ENCODE measurements at places on chromosomes 1 and 21. TPM values are rescaled to one million over a fixed set of nuclear protein-coding genes. Genes with fewer than 3 reads are reported as not detected.
A peak's percentile ranks its signal among the peaks of the same experiment; 100 is the strongest.

DNA sequence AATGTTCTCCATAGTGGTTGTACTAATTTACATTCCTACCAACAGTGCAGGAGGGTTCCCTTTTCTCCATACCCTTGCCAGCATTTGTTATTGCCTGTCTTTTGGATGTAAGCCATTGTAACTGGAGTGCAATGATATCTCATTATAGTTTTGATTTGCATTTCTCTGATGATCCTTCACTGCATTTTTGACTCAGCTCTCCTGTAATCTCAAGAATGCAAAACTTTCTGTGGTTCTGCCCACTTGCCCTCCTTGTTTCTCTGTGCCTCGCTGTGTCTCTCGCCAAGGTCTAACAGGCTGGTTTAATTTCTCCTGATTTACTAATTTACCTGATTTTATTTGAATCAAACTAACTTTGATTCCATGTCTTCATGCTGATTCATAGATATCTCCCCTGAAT lies 407.9 kb downstream of the ZP4 start:
- no peak for DNase-seq

- no peak for DNase-seq
These were observed 14.2 kb downstream of the PODN start for GRCh38 chr1:53076165-53076564.

GRCh38 chr1:19430121-19431068 lies 54.9 kb downstream of the CAPZB start:
- no peak for DNase-seq

DNA sequence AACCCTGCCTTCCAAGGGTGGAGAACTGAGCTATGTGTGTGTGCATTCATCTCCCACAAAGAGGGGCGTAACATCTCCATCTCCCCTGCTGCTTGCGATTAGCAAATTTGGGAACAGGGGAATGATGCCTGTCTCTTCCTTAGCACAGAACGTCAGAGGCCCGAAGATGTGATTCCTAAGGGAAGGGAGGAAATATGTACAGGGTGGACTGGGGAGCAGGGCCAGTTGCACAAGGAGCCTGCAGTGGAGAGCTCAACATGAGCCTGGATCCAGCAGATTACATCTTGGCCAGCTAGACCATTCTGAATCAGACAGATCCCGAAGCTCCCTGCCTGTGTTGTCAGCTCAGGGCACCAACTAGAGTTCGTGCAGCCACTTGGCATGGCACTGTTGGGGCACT lies 118.1 kb downstream of the NGF start:
- peak; percentile 15 for DNase-seq

DNA sequence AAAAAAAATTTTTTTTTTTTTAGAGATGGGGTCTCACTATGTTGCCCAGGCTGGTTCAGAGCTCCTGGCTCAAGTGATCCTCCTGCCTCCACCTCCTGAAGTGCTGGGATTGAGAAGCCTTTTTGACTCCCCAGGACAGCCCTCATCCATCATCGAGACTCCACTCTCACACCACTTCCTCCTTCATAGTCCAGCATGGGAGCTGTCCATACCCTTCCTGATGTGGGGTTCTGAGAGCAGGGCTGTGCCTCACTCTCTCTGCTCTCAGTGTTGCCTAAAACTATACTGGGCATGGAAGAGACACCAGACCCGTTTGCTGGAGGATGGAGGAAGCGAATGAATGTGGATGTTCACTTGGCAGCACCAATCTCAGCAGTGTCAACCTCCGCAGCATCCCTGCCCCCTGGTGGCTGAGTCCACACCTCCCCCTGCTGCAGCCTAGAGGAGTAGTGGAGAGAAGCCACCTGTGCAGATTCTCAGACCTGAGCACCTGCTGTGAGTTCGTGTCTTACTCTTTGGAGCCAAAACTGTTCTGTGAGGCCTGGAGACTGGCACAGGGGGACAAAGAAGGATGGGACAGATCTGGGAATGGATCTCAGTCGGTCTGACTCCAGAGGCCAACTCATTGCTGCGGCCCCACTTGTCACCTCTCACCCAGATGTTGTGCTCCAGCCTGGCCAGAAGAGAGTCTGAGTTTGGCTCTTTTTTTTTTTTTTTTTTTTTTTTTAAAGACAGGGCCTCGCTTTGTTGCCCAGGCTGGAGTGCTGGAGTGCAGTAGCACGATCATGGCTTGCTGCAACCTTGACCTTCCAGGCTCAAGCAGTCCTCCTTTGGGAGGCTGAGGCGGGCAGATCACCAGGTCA lies 17.7 kb downstream of the TINAGL1 start:
- DNase-seq = peak; percentile 89

- DNase-seq = peak; percentile 48
These were observed 13.5 kb downstream of the TRAF3IP3 start for GRCh38 chr1:209769171-209769904.

DNA sequence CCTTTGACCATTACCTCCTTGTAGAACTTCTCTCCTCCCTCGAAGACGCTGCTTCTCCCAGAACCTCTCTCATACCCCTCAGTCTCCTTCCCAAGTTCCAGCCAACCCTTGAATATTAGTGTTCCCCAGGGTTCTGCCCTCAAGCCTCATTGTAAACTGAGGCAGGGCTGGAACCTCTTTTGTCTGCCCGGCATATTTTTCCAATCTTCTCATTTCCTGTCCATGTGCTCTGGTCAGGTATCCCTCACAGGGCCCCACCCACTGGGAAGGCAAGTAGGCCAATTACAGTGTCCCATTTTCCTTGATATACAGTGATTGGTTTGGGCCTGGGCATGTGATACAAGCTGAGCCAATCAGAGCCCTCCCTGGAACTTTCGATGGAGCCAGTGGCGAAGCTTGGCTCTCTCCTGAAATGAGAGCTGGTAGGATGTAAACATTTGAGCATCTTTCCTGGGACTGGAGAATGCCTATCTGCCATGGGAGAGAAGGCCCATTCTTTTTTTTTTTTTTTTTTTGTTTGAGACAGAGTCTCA lies 57.1 kb upstream of the ID3 start:
- DNase-seq = no peak

DNA sequence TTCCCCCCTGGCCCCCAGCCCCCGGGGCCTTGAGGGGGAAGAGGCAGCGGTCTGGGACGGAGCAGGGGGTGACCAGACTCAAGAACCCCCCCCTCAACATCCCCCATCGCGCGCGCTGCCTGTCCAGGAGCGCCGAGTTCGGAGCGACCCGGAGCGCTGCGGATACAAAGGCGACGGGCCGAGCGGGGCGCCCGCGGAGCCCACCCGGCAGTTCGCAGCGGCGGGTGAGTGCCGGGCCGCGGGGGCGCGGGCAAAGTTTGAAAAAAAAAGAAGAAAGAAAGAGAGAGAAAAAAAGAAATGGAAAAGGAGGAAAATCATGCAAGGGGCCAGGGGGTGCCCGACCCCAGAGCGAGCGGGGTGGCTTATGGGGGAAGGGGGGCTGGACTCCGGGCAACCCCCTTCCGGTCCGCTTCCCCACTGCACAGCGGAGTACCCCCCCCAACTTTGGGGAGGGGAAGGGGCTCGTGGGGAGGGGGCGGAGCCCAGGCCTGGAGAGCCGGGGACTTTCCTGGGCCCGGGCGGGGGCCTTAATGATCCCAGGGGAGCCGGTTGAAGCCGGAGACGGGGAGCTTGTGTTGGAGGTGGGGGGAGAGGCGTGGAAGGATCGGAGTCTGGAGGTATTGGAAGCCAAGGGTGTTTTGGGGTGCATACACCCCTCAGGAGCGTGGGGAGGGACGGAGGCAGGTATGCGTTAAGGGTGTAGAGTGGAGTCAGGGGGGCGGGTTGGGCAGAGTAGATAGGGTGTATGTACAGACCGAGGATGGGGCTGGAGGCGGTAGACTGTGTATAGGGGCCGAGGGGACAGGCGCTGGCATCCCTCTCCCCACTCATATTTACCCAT lies 502 bp downstream of the VANGL2 start:
- peak; percentile 30 for DNase-seq

GRCh38 chr1:156590326-156591180 lies 1.0 kb upstream of the NAXE start:
- DNase-seq = no peak

DNA sequence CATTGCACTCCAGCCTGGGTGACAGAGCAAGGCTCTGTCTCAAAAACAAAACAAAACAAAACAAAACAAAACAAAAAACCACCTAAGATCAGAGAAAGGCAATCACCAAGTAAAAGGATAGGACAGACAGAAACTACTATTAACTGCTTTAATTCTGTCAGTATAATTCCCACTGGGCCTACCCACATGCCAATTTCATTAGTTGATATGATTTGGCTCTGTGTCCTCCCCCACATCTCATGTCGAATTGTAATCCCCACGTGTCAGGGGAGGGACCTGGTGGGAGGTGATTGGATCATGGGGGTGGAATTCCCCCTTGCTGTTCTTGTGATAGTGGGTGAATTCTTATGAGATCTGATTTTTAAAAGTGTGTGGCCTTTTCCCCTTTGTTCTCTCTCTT lies 27.2 kb upstream of the CAPZB start:
- DNase-seq = no peak

GRCh38 chr1:225533238-225533637 lies 105.4 kb upstream of the LBR start:
- no peak for DNase-seq

DNA sequence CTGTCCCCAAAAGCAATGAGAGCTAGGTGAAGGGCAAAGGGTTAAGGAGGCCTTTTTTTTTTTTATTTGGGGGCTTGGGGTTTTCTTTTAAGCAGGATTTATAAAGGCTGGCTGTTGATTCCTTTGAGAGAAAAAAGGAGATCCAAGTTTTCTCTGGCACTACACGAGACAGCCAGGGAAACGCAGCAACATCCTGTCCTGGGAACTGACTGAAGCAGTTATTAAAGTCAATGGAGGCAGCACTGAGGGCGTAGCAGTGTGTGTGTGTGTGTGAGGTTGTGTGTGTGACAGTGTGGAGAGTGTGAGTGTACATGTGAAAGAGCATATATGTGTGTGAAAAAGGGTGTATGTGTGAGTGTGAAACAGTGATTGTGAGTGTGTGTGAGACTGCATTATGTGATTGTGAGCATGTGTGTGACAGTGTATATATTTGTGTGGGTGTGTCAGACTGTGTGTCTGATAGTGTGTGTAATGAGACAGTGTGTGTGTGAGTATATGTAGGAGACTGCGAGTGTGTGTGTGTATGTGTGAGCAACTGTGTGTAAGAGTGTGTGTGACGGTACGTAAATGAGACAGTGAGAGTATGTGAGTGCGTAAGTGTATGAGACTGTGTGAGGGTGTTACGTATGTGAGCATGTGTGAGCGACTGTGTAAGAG lies 65.9 kb upstream of the TIAM1 start:
- DNase-seq = no peak

GRCh38 chr1:242057745-242058115 lies 58.8 kb upstream of the MAP1LC3C start:
- DNase-seq = no peak

GRCh38 chr1:12099610-12100009 lies 36.5 kb downstream of the TNFRSF8 start:
- DNase-seq = no peak

DNA sequence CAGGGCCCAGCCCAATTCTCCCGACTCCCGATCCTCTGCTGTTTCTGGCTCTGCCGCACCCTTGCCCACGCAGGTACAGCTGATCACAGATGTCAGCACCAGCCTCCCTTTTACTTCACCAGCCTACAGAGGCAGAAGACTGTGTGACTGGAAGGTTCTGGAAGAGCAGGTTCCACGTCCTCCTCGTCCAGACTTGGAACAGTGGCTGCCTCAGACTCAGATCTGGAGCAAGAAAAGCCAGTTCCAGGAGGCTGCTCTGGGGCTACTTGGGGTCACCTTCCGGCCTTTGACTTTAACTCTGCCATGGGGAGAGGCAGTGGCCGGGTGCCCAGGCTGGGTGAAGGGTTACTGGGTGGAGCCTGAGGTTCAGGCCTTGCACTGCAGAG lies 16.1 kb upstream of the KLHDC7A start:
- DNase-seq = peak; percentile 80

DNA sequence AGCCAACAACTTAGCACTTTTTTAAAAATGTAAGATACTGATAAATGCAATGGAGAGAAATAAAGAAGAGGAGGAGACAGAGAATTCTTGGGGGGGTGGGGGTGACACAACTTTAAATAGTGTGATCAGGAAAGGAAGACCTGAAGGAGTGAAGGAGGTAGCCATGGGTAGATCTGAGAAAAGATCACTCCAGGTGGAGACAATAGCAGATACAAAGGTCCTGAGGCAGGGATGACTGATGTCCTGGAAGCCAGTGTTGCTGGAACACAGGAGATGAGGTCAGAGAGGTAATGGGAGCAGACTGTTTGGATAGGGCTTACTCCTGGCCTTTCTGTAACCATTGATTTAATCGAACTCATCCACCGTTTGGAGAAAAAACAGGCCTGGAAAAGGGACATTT lies 24.6 kb upstream of the TRABD2B start:
- no peak for DNase-seq

GRCh38 chr1:205598841-205599668 lies 32.8 kb downstream of the ELK4 start:
- peak; percentile 44 for DNase-seq

- DNase-seq = no peak
These were observed 61.9 kb downstream of the HSPA13 start for GRCh38 chr21:14321042-14321441.

DNA sequence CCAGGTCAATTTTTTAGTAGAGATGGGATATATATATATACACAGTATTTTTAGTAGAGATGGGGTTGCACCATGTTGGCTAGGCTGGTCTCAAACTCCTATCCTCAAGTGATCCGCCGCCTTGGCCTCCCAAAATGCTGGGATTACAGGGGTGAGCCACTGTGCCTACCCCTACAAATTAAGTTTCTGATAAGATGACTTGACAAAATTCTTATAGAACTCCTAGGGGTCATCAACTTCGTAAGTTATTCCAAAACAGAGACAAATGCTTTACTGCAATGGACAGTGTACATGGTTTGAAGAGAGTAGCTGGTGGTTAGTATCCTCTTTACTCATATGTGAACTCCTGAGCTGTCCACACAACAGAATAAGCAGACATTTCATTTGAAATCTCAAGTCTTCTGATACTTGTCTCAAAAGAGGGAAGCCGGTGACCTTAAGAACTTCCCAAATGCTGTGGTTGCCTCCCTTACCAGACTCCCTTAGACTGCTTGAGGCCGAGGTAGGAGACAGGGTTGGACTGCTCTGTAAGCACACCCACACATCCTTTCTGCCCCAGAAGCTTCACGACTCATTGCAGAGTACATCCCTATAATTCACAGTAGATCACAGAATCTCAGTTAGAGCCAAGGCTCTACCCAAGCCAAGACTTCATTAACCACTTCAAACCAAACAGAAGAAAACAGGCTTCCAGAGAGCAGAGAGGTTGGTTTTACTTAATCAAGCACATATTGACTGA lies 244.1 kb upstream of the IRF2BP2 start:
- DNase-seq = no peak

Gene BGLAP
- 0.52 TPM for total RNA-seq

Gene FNBP1L
- total RNA-seq = 32.9 TPM

Gene CADM3
- 0.26 TPM for total RNA-seq

Gene FCRL2
- total RNA-seq = not detected

Gene KRTAP13-3
- not detected for total RNA-seq

Gene OBSCN
- 34.9 TPM for total RNA-seq

Gene CFAP107
- not detected for total RNA-seq

Gene CHIA
- total RNA-seq = not detected
